Small intestine (tissue), 16 donors: ENCODE measurements at places on chromosomes 2 and 18.

DNA sequence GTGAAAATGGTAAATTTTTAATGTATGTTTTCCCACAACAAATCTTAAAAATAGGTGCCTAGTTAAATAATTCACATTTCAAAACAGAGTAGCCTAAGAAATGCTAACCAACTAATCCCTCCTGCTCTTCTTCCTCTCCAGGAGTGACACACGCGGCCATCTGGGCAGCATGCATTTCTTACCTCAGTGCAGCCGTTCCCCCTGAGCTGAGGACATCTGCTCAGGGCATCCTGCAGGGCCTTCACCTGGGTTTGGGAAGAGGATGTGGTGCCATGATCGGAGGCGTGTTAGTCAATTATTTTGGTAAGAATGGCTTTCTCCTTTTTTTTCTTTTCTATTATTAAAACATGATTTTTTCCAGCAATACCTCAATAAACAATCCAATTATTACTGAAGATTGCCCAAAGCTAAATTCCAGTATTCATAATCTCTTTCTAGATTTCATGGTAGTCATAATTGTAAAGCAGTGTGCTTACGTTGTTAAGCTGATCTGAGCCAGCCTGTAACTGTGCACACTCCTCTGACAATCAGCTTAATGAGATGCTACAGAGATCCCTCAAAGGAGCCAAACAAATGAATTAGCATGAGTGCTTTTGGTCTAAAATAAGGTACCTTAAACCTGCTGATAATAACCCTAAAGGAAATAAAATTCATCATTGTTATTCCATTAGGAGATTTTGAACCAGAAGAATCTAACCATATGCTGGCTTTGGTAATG is 45.8 kb downstream of the NEMP2 start:
- DNase-seq = no peak

DNA sequence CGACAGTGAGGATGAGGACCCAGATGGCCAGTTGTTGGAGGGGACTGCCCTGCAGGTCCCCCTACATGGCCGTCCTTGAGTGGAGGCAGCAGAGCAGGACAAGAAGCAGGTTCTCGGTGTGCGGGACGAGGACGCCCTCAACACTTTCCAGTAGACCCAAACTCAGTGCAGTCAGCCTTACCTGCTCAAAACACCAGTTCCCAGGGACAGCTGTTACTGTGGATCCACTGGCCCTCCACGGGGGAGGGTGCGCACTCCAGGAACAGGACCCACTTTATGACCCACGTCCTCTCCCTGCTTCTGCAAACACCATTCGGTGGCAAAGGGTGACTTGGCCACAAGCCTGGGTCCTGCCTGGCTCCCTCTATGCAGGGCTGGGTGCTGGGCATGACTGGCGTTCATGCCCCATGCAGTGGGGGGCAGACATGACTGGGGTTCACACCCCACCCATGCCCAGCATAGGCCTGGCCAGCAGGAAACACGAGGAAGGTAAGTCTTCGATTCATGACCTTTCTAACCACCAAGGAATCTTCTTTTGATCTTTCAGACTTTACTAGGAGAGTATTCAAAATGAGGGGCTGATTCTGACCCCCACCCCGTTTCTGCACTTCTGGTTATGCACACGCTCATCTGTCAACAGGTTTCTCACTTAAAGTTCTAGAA is 233.7 kb downstream of the HDAC4 start:
- DNase-seq = no peak

GRCh38 chr2:144215207-144215606 is 304.7 kb downstream of the ZEB2 start:
- no peak for DNase-seq

DNA sequence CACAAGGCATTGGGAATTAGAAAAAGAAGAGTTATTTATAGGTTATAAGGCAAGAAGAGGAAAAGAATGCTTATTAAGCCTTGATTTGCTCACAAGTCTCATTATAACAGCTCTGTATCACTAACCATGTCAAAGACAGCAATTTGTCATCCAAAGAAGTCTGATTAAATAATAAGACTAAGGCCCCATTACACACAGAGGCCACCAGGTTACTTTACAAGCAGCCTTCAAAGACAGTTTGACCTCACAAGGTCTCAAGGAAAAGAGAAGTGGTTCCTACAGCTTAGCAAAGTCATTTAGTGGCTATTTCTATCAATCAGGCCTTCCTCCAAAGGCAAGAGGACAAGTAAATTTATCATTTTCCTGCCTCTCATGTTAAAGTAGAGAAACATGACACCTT is 188.5 kb downstream of the MBD2 start:
- DNase-seq = no peak

- no peak for DNase-seq
Measured at GRCh38 chr2:201696151-201696659, 2.2 kb downstream of the MPP4 start.

- no peak for DNase-seq
Measured at GRCh38 chr2:119409506-119409905, 22.1 kb upstream of the TMEM37 start.
